PC-3 (cell line): ENCODE measurements at places on chromosomes 16 and 17. TPM values are rescaled to one million over a fixed set of nuclear protein-coding genes. Genes with fewer than 3 reads are reported as not detected.

- DNase-seq: no peak
Measured at GRCh38 chr16:58815181-58815888, 81.2 kb upstream of the GOT2 start.

CCL11 gene
- total RNA-seq: not detected in 2 replicates

GRCh38 chr17:40312893-40313667 is 4.1 kb downstream of the RARA start:
- no peak for DNase-seq

DNA sequence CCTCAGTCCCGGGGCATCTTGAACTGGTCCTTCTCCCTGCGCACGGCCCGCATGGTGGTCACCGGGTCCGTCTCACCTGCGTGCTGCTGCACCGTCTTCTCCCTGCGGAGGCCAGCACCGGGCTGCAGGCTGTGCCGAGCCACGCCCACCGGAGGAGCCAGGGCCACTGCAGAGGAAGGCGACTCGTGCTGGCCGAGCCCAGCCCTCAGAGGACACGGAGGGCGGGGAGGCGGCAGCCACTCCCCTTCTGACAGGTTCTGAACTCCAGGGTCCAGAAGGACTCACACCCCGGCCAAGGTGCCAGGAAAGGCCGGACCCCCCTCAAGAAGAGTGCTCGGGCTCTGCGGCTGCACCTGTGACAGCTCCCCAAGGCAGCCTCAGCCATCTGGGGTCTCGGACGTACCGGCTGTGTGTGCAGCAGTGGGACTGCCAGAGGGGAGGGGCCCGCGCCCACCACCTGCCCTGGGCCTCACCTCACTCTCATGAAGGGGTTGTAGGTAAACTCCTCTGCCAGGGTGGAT is 15.8 kb upstream of the IGFALS start:
- no peak for DNase-seq

LGALS9 gene
- total RNA-seq: 1.1 TPM in 1 of 2 replicates, not detected in the other

DNA sequence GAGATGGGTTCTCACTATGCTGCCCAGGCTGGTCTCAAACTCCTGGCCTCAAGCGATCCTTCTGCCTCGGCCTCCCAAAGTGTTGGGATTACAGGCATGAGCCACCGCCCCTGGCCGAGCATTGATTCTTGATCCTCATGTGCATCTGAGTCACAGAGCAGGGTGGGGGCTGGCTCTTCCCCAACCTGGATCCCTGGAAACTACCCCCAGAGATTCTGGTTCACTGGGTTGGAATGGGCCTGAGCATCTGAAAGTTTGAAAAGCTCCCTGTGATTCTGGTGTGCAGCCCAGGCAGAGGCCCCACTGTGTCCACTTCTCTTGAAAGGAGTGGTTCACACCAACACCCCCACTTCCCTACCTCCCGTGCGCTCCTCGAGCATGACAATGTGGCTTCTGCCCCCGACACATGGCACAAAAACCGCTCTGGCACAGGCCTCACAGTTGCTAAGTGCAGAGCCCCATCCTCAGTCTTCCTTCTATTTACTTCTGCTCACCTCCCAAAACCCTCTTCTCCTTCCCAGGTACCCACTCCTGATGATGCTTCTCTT is 4.6 kb downstream of the QPRT start:
- no peak for DNase-seq

OTOP2 gene
- not detected in 2 replicates for total RNA-seq

DNA sequence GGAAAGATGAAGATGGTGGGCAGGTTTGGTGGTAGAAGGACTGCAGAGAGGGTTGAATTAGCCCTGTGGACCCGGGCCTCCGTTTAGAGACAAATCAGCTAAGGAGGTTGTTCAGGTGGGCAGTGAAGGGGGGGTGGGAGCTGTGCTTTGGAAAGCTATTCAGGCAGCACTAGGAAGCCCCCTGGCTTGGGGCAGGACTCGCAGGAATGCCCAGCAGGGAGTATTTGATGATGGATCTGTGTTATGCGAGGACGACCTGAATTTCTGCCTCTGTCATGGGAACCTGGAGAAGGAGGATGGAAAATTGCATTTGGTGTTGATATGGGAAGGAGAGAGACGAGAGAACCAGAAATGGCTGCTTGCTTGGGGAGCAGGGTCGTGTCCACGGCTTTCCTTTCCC is 3.5 kb downstream of the SPDYE4 start:
- no peak for DNase-seq

DNA sequence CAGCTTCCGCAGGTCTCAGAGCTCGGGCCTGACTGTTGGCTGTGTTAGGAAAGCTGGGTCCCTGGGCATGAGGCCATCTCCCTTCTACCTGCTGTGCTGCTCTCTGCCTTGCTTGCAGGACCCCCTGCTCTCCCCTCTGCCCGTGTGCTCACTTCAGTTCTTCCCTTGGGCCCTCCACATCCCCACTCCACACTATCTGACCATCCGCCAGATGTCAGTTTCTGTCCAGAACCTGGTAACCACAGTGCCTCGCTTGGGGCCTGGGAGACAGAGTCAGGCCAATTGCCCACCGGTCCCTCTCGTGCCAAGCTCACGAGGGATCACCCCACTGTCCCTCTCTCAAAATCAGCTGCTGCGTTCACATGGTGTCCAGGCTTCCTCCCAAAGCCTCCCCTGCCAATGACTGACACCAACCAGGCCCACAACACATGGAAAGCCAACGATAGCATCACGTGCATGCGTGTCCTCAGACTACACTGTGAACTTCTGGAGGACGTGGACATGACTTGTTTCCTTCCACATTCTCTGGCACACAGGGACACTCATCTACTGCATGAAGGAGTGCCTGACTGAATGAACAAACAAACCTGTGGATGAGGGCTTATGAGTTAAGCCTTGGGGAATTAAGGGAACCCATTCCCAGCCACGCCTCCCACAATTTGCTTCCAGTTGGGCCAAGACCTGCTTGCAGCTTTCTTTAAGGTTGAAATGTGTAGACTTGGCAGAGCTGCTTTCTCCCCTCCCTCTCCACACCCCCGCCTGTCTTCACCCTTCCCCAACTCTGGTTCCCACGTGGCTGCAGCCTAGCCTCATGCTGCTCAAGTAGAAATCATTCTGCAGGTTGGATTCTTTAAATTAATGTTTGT is 72.5 kb upstream of the ZNF423 start:
- DNase-seq: no peak

SUZ12 gene
- total RNA-seq: 11.5 and 15.8 TPM in 2 replicates

DNA sequence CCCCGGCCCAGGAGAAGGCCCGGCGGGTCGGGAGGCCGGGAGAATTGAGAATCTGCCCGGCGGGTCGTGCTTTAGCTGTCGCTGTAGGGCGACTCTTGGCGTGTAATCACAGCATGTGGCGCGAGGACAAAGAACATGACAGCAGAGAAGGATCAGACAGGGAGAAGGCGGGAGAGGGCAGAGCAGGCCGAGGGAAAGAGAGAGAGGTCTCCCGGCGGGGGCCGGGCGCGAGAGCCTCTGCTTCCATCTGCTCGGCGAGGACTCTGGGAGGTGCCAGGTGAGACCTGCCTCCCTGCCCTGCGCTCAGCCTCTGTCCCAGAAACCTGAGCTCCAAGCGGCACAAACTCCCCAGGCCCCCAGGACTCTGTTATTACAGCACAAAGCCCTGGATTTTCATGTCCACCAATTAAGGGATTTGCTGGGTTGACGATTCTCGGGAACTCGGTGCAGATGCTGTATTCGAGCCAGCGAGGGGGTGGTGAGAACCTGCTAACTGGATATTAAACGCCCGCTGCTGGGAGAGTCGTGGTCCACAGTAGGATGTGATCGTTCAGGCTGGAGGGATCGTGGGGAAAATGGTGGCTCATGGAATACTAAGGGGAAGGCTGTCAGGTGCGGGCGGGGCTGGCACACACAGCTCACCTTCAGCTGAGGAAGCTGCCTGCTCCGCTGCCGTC is 172.0 kb upstream of the CIBAR2 start:
- no peak for DNase-seq

- no peak for DNase-seq
Measured at GRCh38 chr17:57349541-57350247, 93.4 kb downstream of the MSI2 start.

PIRT gene
- total RNA-seq: not detected in 2 replicates

WNT9B gene
- total RNA-seq: not detected in 2 replicates

DNA sequence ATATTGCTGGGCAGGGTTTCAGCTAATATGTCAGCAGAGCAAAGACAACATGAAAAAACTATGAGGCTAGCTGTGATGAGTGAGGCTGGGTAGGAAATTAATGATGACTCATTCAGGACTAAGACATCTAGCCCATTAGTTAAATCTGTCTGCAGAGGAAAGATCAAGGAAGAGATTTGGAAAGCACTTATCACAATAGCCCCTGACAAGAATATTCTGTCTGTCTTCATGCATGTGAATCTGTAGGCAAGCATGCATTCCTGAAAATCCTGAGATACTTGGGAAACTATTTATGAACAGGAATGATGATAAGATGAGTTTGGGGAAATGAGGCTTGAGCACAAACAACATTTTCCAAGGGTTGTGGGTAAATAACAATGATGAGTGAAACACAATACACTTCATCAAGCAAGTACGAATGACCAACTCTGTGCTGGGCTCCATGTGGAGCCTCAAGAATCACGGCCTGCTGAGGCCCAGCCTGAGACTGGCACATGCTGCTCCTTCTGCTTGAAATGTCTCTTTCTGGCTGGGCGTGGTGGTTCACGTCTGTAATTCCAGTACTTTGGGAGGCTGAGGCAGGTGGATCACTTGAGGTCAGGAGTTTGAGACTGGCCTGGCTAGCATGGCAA is 96.5 kb upstream of the ASIC2 start:
- no peak for DNase-seq

GRCh38 chr16:54286366-54287130 is at the start of gene IRX3:
Gene IRX3 (minus strand): TSS chr16:54286787. CDS start chr16:54286050, 737 bp downstream.
- DNase-seq: peak; percentile 19

DNA sequence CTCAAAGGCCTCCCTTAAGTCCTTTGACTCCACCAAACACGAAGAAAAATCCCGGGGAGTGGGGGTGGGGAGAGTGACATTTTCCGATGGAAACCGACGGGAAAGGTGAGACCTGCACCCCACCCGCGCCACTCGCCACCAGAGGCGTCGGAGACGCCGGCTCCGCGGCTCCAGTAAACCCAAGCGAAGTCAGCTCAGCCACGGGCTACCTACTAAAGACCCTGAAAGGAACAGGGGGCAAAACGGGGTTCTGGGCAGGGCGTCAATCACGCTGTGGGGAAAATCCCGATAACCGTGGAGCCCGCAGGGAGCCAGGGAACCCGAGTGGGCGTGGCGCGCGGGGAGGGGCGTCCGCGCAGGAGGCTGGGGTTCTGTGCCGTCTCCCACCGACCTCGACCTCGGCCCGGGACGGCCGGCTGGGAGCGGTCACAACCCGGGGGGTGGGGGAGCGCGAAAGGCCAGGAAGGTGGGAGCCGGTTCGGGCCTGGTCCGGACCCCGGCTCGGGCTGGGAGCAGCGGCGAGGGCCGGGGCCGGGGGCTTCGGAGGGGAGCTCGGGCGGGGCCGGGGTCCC is 565 bp downstream of the WDR45B start:
- peak; percentile 4 for DNase-seq

- DNase-seq: peak; percentile 53
Measured at GRCh38 chr17:74201250-74201649, 2.2 kb upstream of the RPL38 start.

- DNase-seq: no peak
Measured at GRCh38 chr16:66251476-66252160, 114.9 kb upstream of the CDH5 start.

TBC1D3K gene
- not detected in 2 replicates for total RNA-seq

TBC1D3E gene
- total RNA-seq: not detected in 2 replicates

OTOA gene
- not detected in 2 replicates for total RNA-seq

TGFB1I1 gene
- 11.2 and 12.5 TPM in 2 replicates for total RNA-seq

ALOXE3 gene
- total RNA-seq: 1.4 and 3.6 TPM in 2 replicates

DNA sequence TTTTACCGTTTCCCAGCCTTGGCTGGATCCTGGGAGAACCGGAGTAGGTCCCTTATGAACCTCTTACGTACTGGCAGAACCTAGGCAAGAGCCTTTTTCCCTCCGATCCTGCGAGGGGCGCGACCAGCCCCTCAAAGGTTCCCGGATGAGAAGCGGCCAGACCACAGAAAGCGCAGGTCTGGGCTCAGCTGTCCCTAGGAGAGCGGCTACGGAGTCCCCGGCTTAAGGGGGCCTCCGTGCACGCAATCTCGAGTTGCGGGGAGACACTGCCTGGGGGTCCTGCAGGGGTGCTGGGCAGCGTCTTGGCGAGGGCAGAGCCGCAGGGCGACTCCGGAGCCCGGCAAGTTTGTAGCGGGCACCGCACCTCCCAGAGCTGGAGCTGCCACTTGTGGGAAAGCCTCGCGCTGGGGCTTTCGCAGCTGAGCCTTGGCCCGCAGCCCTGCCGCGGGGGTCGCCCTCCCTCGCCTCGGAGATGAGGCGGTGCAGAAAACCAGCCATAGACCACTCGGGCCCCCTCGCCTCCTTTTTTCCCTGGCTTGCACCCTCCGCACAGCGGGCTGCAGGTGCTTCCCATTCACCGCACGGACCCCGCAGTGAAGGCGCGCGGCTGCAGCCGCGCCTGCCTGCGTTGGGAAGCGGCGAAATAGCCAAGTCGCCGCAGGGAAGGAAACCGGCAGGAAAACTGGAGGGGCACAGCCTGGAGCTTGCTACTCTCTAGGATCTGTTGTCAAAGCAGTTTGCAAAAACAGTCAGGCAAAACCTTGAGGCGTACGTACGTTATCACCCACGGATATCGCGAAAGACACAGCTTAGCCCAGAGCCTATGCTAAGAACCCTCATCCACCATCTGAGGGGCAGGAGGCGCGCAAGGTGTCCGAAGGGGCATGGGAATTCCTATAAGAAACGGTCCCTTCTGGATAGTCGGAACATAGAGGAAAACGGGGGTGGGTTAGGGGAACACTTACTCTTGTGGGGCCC is 834 bp downstream of the CDH8 start:
- no peak for DNase-seq

GRCh38 chr16:28823291-28823872 is 583 bp downstream of the ATXN2L start:
- no peak for DNase-seq

SLC13A2 gene
- total RNA-seq: not detected in 2 replicates

MAPT gene
- 2.7 and 3.6 TPM in 2 replicates for total RNA-seq

GRCh38 chr16:54938212-54939028 is 7.8 kb downstream of the IRX5 start:
- no peak for DNase-seq

- no peak for DNase-seq
Measured at GRCh38 chr17:78493450-78493849, 83.7 kb downstream of the DNAH17 start.

- DNase-seq: peak; percentile 48
Measured at GRCh38 chr17:82064433-82065192, 991 bp downstream of the DUS1L start.

DNA sequence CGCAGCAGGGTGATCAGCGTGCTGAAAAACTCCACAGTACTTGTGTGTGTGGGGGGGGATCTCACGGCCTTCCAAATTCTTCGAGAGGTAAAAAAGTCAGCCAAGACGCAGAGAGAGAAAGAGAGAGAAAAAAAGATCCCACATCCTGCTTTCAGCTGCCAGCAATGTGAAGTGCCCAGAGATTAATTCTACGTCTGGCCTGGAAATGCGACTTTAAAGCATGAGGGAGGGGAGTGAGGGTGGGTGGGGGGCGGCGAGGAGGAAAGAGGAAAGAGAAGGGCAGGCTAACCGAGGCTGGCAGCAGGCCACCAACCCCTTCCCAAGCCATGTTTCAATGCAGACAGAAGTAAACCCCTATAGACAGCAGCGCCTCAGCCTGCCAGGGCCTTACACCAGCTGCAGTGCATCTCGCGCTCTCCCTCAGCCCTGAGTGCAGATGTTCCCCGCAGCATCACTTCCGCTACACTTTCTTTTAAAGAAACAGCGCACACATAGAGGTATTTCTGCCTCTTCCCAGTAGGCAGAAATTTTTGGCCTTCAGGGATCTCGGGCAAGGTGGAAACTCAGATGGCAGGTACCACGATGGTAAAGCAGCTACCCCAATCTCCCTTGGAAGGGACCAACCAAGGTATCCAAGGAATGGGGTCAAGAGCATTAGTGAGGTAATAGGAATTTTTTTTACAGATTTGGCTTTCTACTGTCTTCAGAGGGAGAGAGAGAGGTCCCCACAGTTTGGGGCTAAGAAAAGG is 87.8 kb downstream of the SMG6 start:
- no peak for DNase-seq

FSCN2 gene
- 0.87 and 2.4 TPM in 2 replicates for total RNA-seq
